Trophoblast cell (in vitro differentiated cells and primary cell): ENCODE measurements at places on chromosomes 6 and 20.
A peak's percentile ranks its signal among the peaks of the same experiment; 100 is the strongest.

GRCh38 chr20:45940053-45940452 is 5.6 kb downstream of the PCIF1 start:
- no peak for DNase-seq

- no peak for DNase-seq
Measured at GRCh38 chr6:19664878-19665612, 172.1 kb upstream of the ID4 start.

DNA sequence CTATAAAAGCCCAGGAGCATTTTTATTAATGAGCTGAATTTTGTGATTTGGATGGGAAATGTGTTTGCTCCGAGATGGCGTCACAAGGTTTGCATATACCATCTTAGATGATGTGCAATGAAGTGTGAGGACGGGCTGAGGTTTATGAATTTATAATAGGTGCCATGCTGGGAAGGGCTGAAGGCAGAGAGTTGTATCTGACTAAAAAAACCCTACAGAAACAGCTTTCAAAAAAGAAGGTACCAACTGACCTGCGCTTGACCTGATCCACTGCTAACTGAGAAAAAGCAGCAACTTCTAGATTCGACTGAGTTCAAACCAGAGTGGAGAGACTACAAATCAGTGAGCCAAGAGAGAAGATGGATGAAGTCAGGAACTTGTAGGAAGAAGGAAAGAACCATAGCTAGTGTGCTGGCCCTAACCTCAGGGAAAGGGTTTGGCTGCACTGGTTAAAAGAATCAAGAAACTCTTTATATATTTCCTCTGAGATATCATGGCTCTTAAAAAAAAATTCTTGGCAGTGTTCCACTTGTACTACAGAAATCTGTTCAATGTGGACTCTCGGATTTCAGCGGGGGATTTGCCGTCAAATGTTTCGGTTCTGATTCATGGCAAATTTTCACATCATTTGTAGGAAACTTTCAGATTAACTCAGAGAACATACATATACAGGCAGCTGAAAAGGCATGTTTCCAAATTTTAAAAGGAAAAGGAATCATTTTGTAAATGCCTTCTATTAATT is 56.5 kb upstream of the HDGFL1 start:
- no peak for DNase-seq

- no peak for DNase-seq
Measured at GRCh38 chr20:57967364-57967763, 257.5 kb upstream of the PMEPA1 start.

DNA sequence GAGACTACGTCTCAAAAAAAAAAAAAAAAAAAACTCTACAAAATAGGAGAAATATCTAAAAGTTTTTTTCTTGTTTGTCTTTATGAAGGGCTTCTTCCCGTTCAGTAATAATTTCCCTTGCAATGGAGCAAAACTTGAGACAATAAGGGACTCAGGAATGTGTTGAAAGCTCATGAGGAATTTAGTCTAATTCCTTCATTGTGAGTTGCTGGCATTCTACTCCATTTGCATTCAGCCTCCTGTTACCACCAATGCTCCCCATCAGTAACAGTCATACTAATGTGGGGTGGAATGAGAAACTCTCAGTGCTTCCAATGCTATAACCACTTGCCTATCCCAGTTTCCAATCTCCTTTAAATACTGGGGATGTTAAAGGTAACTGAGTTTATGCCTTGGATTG is 576.7 kb upstream of the AGPAT4 start:
- DNase-seq = peak; percentile 58

DNA sequence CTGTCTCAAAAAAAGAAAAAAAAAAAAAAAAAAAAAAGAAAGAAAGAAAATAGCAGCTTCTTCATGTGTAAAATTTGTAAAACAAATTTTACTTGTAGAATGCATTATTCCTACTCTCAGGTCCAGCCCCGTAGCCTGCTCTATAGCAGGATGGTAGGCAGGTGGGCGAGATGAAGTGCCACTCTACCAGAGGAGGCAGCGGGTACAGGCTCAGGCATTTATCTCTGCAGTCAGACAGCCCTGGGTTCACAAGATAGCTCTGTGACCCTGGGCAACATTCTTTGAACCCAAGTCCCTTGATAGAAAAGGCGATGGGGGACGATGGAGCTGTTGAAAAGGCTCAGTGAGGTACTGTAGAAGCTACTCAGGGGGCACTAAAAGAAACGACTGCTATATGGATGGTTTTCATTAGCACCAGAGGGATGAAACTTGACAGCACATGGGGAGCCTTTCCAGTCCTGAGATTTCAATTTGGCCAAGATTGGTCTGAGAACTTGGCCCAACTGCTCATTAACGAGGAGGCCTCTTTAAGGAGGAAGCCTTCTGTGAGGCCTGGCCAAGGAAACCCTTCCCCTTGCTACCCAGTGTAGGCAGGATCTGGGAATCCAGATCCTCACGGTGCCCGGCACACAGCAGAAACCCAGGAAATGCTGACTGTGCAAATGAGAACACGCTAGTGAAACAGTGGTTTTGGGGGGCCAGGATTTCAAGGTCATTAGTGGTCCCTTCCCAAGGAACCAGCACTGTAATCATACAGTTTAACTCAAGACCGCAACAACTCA is 63.1 kb downstream of the MYH7B start:
- DNase-seq = no peak

DNA sequence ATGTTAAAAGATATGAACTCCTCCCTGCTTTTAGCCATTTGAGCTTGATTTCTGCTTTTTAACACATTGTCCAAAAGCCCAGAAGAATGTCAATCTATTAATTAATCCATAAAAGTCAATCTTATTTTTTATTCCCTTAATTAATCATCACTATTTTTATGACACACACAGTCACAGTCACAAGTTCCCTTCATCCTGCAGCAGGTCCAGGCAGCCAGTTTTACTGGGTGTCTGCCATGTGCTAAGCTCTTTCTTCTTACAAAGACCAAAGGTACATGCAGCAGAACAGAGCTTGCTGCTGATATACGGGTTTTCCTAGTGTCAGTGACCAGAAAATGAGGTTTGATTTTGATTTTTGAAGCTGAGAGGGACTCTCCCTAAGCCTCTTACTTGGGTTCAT is 53.3 kb upstream of the SLC22A23 start:
- DNase-seq = no peak

DNA sequence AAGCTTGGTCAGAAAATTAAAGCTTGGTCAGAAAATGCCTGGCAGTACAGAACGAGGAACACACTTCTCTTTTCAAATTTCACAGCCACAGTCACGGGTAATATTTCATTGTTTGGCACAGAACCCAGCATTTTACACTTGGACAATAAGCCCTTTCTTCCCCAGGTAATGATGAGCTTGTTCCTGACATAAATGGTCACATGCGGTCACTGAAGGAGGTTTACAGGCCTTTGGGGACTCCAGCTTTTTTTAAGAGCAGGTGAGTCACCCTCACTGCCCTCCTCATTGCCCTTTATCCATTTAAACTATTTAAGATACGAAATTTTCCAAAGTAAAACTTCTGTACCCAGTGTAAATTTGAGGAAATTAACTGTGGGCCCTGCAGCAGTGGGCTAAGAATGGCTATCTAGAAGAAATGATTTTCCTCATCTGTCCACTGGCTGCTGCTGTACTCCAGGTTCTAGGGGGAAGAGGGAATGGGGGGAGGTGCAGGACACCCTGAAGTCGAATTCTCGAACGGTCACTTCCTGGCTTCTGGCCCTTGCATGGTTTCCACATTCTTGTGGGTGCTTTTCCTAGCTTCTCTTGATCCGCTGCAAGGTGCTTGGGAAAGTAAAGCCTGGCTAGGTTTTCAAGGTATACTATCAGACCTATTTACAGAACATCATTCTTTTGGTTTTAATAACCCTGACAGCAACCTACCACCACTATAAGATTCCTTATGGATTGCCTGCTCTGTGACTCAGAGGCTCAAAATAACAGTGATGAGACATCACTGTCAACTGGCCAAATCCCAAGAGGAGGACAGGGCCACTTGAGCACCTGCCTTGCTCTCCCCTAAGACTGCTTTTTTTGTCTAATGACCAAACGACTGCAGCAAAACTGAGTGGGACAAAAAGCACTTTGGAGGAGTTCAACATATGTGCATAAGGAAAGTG is 75.8 kb downstream of the PREP start:
- DNase-seq = no peak

- DNase-seq = no peak
Measured at GRCh38 chr20:2751878-2752566, 48.4 kb downstream of the CPXM1 start.

GRCh38 chr6:106974999-106975737 is 639 bp upstream of the CD24 start:
- DNase-seq = peak; percentile 61

- DNase-seq = no peak
Measured at GRCh38 chr20:51583499-51583898, 41.0 kb upstream of the NFATC2 start.

DNA sequence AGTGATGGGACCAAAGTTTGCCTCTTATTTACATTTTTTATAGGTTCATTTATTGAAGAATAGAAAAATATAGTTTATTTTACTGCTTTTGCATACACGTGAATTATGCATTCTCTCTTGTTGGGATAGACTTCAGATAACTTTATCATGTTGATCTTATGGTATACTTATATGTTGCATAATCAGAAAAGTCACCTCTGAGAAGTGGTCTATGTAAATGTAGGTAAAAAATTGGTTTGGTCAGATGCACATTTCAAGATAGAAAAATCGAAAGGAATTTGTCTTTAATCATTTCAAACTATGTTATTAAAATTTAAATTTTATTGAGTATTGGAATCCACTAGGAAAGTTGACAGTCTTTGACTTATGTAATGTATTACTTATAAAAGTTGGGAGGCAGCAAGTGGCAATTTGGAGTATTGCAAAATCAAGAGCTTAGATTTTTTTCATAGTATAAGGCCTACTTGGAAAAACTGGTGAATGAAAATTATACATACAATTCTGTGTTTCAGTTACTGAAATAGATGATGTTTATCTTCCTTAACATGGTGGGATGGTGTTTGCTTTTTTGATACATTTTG is 2.4 kb downstream of the PHF3 start:
- DNase-seq = no peak

DNA sequence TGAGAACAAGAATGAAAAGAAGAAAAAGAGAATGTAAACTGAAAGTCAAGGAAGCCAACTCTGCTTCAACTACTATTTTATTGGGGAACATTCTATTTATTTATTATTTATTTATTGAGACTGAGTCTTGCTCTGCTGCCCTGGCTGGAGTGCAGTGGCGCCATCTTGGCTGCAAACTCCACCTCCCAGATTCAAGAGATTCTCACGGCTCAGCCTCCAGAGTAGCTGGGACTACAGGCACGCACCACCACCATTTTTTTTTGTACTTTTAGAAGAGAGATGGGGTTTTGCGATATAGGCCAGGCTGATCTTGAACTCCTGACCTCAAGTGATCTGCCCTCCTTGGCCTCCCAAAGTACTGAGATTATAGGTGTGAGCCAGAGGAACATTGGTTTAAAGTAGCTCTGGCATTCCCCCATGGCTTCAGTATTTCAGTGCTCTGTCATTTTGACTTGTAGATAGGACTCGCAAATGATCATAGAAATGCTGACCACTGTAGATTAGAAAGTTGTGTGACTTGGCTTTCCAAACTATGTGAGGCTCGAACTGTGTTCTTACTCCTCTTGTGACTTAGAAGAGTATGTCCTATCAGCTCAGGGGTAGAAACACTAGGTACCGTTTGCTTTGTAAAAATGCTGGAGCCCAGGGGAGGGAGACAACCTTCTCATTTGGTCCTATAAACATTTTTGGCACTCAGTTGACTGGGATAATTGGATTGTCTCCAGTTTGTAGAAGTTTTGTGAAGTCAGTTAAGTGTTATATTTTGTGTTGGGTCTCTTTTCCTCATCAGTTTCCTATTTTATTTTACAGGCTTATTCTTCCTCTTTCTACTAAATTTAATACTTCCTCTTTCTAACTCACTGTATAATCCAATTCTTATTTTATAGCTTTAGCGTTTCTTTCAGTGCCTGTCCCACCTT is 544.9 kb upstream of the CITED2 start:
- no peak for DNase-seq

DNA sequence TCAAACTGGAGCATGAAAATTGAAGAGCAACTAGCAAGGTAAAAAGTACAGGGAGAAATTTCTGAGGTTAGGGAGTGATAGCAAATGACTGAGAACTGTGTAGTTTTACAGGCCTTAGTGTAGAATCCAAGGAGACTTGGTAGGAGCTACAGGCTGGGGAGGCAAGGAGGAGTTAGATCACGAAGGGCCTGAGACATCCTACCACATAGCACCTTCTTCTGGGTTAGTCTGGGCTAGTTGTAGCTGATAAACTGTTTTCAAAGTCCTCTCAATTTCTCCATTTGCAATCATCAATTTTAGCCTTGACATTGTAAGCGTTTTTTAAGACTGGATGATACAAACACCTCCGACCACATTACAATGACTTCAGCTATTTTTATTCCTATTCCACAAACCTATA is 209.7 kb downstream of the TMEM200A start:
- no peak for DNase-seq

DNA sequence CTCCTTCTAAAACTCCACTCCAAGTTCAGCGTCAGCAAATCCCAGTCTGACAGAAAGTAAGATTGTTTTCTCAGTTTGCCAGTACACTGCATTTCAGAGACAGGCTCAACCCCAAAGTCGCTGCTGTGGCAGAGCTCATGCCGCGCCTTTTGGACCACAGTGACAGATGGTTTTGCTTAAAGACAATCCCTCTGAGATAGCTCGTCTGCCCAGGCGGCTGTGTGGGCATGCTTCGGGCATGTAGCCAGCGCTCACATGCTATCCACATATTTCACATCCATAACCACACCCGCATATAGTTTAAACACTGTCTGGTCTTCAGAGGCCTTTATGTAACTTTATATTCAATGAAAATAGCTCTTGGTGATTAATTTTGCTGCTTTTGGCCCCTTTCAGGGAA is 14.7 kb upstream of the PXDC1 start:
- DNase-seq = no peak

- DNase-seq = peak; percentile 34
Measured at GRCh38 chr6:21596145-21596948, 2.8 kb downstream of the SOX4 start.

DNA sequence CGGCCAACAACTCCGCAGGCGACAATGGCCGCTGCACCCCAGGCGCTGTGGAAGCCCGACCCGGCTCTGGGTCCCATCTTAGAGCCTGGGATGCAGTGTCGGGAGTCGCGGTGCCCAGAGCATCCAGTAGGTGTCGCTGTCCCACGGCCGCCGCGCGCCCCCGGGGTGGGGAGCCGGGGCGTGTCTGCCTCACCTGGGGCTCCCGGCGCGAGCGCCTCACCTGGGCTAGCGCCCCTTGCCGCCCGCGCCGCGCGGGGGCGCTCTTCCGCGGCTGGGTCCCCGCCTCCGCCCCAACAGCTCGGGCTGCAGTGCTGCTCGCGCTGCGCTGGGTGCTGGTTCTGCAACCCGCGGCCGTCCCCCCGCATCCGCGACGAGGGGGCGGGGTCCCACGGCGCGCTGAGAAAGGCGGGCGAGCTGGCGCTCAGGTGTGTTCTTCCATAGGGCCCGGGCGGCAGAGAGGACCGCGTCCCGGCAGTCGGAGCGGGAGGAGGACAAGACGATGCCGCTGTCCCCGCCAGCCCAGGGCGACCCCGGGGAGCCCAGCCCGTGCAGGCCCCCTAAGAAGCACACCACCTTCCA is at the start of gene CRYBG1:
Gene CRYBG1, plus strand, starts transcription at position 308 of the 579 bp plus-strand sequence. Its CDS starts 192 bp downstream, at position 500.
- DNase-seq = peak; percentile 50
